T-cell (primary cell): ENCODE measurements at places on chromosomes 5 and 9.

DNA sequence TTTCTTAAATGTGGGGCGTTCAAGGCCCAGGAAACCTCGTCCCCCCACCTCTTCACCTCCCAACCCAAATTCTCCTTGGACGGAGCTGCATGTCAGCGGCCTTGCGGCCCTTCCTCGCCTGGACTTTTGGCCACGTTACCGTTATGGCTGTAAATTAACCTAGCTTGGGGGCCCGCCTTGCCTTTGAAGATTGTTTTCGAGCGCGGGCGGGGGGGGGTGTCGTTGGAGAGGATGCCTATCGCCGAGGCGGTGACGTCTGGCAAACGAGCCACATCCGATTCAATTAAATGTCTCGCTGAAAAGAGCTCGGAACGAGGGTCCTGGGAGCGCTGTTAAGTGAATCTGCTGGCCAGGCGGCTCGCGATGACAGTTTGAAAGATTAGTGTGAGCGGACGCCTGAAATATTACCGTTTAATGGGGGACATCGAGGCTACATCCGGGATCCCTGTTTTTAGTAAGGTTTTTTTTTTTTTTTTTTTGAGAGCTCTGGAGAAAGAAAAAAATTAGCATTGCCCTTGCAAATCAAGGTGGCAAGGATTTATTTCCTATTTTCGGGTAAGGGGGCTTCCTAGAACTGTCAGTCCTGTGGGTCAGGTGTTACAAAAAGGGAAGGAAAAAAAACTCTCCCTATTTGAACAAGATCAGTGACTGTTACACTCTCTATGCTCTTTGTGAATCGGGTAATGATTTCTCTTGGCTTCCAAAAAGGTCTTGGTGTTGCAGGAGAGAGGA, 2.3 kb upstream of the NKX2-5 start:
- no peak overlapping the region for H3K27ac ChIP-seq
- H3K36me3 ChIP-seq = no peaks in the 10 kb centered on the region
- H3K4me1 ChIP-seq = peaks cover 42% of the 10 kb centered on the region
- no peak overlapping the region for H3K4me3 ChIP-seq

DNA sequence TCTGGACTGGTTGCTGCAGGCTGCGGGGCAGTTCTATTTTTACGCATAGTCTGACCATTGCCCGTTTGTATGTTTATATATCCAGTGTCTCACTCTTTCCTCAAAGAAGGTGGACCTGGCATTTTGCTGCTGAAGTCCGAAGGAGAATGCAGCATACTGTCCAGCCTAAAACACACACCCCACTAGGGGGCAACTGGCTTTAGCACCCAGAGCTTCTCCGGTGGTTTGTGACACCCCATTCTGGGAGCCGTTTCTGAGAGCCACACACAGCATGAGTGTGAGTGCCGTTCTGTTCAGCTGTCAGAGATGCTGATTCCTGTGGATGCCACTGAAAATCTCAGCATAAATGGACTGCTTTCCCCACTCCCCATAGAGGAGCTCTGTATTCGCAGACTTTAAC, 290.5 kb upstream of the TAS2R1 start:
- DNase-seq = no peak
- H3K36me3 ChIP-seq = no peaks in the 10 kb centered on the region
- H3K27me3 ChIP-seq = no peaks in the 10 kb centered on the region
- no peak overlapping the region for H3K4me3 ChIP-seq

- H3K27ac ChIP-seq = no peak overlapping the region
- no peaks in the 10 kb centered on the region for H3K36me3 ChIP-seq
- H3K27me3 ChIP-seq = no peaks in the 10 kb centered on the region
- no peaks in the 10 kb centered on the region for H3K4me1 ChIP-seq
- no peak overlapping the region for H3K4me3 ChIP-seq
Measured at GRCh38 chr5:173642895-173643481, 26.5 kb upstream of the BOD1 start.

GRCh38 chr5:140145818-140146522, 20.2 kb downstream of the IGIP start:
- peak overlapping the region; percentile 15 for H3K4me3 ChIP-seq
- peaks cover 25% of the 10 kb centered on the region for H3K4me1 ChIP-seq
- no peaks in the 10 kb centered on the region for H3K36me3 ChIP-seq
- H3K27me3 ChIP-seq = peaks cover 9% of the 10 kb centered on the region
- H3K27ac ChIP-seq = no peak overlapping the region
- DNase-seq = peak; percentile 21

DNA sequence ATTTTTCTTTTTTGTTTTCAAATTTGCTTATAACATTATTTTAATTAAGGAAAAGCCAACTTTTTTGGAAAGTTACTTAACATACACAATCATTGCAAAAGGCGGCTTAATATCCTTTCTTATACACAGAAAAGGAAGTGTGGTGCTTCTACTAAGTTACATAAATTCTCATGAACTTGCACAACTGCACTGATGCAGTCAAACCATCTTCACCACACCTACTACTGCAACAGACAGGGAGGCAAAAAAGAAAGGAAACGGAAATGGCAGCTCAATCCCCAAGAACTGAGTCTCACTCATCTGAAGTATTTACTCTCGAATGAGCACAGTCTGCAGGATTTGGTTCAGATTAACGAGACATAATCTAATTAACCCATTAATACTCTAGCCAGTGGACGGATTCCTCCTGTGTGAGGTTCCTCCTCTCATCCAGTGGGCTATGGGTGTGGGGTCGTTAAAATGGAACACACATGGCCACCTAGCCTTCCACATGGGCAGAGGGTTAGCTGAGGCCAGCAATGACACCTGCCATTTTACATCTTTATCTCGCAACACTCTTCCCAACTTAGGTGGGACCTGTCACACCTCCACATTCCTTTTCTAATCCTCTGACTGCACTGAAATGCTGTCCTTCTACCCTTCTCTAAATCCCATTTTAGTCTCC, 30.0 kb downstream of the GOLM1 start:
- DNase-seq = no peak
- H3K4me3 ChIP-seq = no peak overlapping the region
- no peaks in the 10 kb centered on the region for H3K4me1 ChIP-seq

DNA sequence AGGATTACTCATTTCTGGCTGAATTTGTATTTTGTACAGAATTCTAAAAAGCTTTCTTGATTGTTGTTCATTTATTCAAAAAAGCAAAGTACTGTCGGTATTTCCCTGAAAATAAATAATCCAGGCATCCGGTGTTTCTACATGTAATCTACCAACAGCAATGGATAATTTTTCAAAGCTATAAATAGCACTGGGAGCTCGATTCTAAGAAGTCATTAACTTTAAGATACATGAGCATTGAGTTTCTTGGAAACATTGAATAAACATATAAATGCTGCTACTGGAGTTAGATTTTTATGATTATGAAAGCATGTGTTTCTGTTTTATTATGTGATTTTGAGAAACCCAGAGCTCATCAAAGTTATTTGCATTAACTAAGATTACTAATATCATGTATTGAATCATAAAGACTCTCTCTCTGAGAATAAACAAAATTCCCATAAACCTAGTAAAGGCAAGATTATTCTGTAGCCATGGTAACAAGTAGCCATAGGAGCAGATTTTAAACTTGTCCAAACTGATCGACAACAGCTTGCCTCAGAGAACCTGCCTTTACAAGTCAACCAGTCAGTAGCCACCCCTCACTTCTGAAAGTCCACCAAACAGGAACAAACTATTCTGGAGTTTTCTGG, 197.0 kb downstream of the DRD1 start:
- no peak overlapping the region for H3K27ac ChIP-seq
- no peak for DNase-seq
- no peaks in the 10 kb centered on the region for H3K4me1 ChIP-seq
- H3K27me3 ChIP-seq = no peaks in the 10 kb centered on the region
- H3K4me3 ChIP-seq = no peak overlapping the region

- H3K4me3 ChIP-seq = no peak overlapping the region
- H3K36me3 ChIP-seq = peaks cover 23% of the 10 kb centered on the region
- H3K4me1 ChIP-seq = peaks cover 17% of the 10 kb centered on the region
- DNase-seq = no peak
Measured at GRCh38 chr9:114347675-114348074, 18.0 kb downstream of the ORM2 start.

DNA sequence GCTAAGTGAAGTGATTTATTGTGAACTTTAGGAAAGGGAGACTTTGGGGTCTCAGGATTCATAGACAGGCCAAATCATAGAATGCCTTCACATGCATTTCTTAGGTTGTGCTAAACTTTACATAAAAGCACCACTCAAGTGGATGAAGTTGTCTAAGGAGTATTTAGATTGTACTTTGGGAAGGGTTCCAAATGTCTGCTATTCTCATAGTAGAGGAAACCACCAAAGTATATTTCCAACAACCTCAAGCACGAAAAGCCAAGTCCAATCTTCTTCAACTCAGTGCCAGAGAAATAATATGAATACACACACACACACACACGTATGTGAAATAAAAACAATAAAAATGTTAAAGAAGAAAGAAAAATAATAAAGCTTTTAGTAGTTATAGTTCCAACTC, 41.8 kb downstream of the ENC1 start:
- no peak for DNase-seq
- H3K36me3 ChIP-seq = no peaks in the 10 kb centered on the region
- H3K4me1 ChIP-seq = no peaks in the 10 kb centered on the region
- no peak overlapping the region for H3K27ac ChIP-seq

DNA sequence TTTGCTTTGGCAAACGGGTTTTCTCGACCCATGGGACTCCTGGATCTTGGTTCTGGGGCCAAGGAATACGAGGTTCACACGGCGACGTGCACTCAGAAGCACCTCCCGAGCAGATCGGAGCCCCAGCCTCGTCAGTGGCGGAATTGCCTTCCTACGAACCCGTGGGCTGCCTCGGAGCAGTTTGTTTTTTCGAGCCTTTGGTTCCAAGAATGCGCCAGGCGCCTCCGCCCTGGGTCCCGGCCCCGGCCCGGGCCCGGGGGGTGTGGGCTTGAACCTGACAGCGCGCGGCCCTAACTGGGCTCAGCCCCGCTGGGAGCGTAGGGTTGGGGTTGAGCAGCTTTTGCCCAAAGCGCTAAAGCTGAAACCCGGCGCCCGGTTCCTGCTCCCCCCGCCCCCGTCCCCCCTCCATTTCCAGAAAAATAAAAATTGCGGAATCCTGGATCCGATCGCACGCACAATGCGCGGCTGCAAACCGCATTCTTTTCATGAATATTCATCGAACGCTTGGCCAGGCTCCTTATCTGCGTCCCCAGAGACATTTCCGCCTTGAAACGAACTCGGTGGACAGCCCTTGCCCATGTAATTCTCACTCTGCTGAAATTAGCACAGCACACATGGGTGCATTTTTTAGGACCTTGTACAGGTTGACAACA, 1.0 kb downstream of the BASP1 start:
- DNase-seq = no peak
- peak overlapping the region; percentile 77 for H3K4me3 ChIP-seq
- no peak overlapping the region for H3K27ac ChIP-seq
- H3K4me1 ChIP-seq = peaks cover 24% of the 10 kb centered on the region
- H3K36me3 ChIP-seq = no peaks in the 10 kb centered on the region
- peaks cover 26% of the 10 kb centered on the region for H3K27me3 ChIP-seq

GRCh38 chr5:41447650-41448510, 62.5 kb downstream of the PLCXD3 start:
- no peaks in the 10 kb centered on the region for H3K4me1 ChIP-seq
- H3K27me3 ChIP-seq = no peaks in the 10 kb centered on the region
- H3K4me3 ChIP-seq = no peak overlapping the region
- no peak overlapping the region for H3K27ac ChIP-seq
- no peaks in the 10 kb centered on the region for H3K36me3 ChIP-seq

GRCh38 chr9:98391867-98392266, 136.4 kb upstream of the TBC1D2 start:
- DNase-seq = no peak
- no peak overlapping the region for H3K27ac ChIP-seq
- no peaks in the 10 kb centered on the region for H3K27me3 ChIP-seq
- no peaks in the 10 kb centered on the region for H3K4me1 ChIP-seq
- H3K36me3 ChIP-seq = no peaks in the 10 kb centered on the region

- H3K4me1 ChIP-seq = no peaks in the 10 kb centered on the region
- no peak overlapping the region for H3K27ac ChIP-seq
Measured at GRCh38 chr5:90932052-90932699, 373.6 kb downstream of the ADGRV1 start.

GRCh38 chr5:163172540-163173338, 264.7 kb upstream of the CCNG1 start:
- no peaks in the 10 kb centered on the region for H3K27me3 ChIP-seq
- H3K4me3 ChIP-seq = no peak overlapping the region
- DNase-seq = no peak
- H3K36me3 ChIP-seq = no peaks in the 10 kb centered on the region
- H3K27ac ChIP-seq = no peak overlapping the region

GRCh38 chr5:62935660-62936059, 357.0 kb downstream of the LRRC70 start:
- DNase-seq = no peak
- H3K4me3 ChIP-seq = no peak overlapping the region
- no peaks in the 10 kb centered on the region for H3K27me3 ChIP-seq

GRCh38 chr9:94837404-94837803, 110.9 kb downstream of the AOPEP start:
- H3K27me3 ChIP-seq = no peaks in the 10 kb centered on the region
- no peak overlapping the region for H3K27ac ChIP-seq
- DNase-seq = no peak
- H3K36me3 ChIP-seq = no peaks in the 10 kb centered on the region
- no peak overlapping the region for H3K4me3 ChIP-seq
- H3K4me1 ChIP-seq = no peaks in the 10 kb centered on the region

- H3K27ac ChIP-seq = no peak overlapping the region
- no peak for DNase-seq
- H3K4me3 ChIP-seq = no peak overlapping the region
- peaks cover 4% of the 10 kb centered on the region for H3K36me3 ChIP-seq
- no peaks in the 10 kb centered on the region for H3K4me1 ChIP-seq
Measured at GRCh38 chr5:119532637-119533036, 80.3 kb downstream of the HSD17B4 start.

- H3K36me3 ChIP-seq = no peaks in the 10 kb centered on the region
- H3K27me3 ChIP-seq = no peaks in the 10 kb centered on the region
- no peak overlapping the region for H3K27ac ChIP-seq
- no peaks in the 10 kb centered on the region for H3K4me1 ChIP-seq
Measured at GRCh38 chr9:92342825-92343488, 17.2 kb downstream of the CENPP start.

- no peak overlapping the region for H3K4me3 ChIP-seq
- H3K27me3 ChIP-seq = no peaks in the 10 kb centered on the region
- no peaks in the 10 kb centered on the region for H3K36me3 ChIP-seq
- DNase-seq = no peak
Measured at GRCh38 chr9:136282272-136282861, 21.5 kb downstream of the CCDC187 start.

DNA sequence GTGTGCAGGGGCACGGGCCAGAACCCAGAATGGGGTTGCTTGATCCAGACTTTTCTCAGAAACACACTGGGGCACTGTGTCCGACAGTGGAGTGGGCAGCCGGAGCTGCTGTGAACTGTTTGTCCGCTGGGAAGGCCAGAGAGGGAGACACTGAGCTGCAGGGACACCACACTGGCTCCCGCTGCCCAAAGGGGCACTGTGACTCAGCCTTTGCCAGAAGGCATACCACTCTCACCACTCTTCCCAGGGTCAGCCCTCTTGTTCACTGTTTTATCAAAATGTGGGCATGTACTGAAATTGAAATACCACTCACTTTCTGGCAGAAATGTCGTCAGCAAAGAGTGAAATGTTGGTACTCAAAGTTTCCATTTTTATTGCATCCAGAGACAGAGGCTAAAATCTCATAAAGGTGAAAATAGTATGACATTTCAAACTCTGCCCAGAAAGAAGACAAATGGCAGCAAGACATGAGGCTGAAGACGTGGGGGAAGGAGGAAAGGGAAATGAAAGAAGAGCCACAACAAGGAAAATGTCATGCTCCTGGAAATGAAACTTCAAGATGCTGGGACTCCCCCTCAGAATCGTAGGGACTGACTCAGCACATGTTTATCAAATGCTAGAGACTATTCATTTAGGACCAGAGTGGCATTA, 4.5 kb upstream of the IL7R start:
- DNase-seq = peak; percentile 40
- H3K27ac ChIP-seq = peak overlapping the region; percentile 99
- H3K4me3 ChIP-seq = peak overlapping the region; percentile 18

- no peaks in the 10 kb centered on the region for H3K27me3 ChIP-seq
- no peak overlapping the region for H3K4me3 ChIP-seq
- no peaks in the 10 kb centered on the region for H3K4me1 ChIP-seq
- no peaks in the 10 kb centered on the region for H3K36me3 ChIP-seq
Measured at GRCh38 chr5:29276371-29276770, 1917.1 kb upstream of the CDH6 start.
